ENCODE measurements at places on chromosomes 16 and 17.
A peak's percentile ranks its signal among the peaks of the same experiment; 100 is the strongest.

DNA sequence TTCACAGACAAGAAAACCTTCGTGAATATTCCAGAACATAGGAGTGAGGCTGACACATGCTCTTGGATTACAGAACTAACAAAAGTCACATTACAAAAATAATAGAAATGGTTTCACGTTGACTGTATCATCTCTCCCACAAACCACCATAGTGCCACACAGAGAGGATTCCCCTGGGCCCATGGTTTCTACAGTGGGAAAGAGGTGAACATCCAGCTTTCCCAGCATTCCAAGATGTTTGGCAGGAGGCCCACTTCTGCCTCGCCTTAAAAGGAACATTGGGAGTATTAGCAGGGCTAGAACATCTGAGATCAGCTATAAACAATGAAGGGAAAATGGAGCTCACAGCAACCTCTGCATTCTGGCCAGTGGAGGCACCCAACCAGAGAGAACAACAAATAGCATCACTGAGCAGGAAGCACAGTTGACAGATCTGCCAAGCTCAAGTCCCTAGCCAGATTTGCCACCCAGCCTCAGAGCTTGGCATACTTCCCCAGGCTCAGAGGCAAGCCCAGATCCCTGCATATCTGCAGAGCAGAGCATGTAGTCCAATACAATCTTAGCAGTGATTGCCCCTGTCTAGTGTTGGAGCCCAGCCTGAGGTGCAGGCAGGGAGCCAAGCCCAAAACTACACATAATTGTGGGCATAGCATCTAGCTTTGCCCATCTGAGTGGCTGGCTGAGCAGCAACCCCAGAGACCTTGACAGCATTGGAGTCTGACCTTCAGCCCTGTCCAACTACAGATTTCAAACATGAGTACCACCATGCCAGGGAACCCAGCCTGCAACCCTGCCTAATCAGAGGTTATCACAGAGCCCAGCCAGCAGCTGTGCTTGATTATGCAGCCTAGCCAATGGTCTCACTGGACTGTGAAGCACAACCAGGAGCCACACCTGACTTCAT, 260.4 kb downstream of the CEP112 start:
- no peak for DNase-seq

DNA sequence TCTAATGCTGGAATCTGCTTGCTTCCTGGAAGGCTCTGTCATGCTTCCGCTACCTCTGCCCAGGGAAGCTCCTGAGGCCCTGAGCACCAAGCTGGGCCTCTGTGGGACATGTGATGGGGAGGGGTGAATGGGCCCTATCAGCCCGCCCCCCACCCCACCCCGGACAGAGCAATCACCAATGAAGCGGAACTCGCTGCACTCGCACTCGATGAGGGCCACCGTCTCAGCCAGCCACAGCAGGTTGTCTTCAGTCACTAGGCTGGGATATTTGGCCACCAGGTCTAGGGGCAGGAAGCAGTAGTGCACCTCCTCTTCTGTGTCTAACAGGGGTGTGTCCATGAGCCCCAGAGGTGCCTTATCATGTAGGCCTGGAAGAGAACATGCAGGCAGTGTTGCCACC, 23.6 kb downstream of the KCTD19 start:
- no peak for DNase-seq

DNA sequence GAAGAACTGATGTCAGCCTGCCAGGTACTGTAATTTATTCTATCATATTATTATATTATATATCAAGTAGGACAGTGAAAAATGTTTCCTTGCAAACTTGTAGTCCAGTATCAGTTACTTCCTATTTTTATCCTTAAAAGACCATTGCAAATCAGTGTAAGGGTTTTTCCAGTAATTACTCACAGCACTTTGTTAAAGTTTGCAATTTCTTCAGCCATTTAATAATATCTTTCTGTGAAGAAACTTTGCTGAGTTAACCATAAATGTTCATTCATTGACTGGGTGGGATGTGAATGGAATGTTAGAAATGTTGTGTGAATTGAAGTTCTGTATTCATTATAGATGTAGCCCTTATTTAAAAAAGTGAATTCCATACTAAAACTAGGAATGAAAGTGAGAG, 26.7 kb downstream of the HAPSTR1 start:
- DNase-seq: no peak

- DNase-seq: no peak
These were observed 8.9 kb upstream of the DNAJA2 start for GRCh38 chr16:46982335-46982734.

GRCh38 chr17:15432807-15433611, 34.4 kb downstream of the CDRT4 start:
- DNase-seq: no peak

- no peak for DNase-seq
These were observed 14.3 kb downstream of the GDPD1 start for GRCh38 chr17:59234631-59235030.

GRCh38 chr17:78414178-78415162, 36.0 kb downstream of the PGS1 start:
- peak; percentile 39 for DNase-seq

GRCh38 chr17:19407601-19408345, 3.3 kb upstream of the RNF112 start:
- no peak for DNase-seq

GRCh38 chr16:79451196-79451816, 149.2 kb downstream of the MAF start:
- DNase-seq: peak; percentile 82

GRCh38 chr17:4588391-4588790, 4.1 kb downstream of the SMTNL2 start:
- no peak for DNase-seq

GRCh38 chr17:44263345-44263902, 4.5 kb downstream of the SLC4A1 start:
- DNase-seq: no peak

- no peak for DNase-seq
These were observed 1.3 kb downstream of the HGS start for GRCh38 chr17:81685108-81685507.

DNA sequence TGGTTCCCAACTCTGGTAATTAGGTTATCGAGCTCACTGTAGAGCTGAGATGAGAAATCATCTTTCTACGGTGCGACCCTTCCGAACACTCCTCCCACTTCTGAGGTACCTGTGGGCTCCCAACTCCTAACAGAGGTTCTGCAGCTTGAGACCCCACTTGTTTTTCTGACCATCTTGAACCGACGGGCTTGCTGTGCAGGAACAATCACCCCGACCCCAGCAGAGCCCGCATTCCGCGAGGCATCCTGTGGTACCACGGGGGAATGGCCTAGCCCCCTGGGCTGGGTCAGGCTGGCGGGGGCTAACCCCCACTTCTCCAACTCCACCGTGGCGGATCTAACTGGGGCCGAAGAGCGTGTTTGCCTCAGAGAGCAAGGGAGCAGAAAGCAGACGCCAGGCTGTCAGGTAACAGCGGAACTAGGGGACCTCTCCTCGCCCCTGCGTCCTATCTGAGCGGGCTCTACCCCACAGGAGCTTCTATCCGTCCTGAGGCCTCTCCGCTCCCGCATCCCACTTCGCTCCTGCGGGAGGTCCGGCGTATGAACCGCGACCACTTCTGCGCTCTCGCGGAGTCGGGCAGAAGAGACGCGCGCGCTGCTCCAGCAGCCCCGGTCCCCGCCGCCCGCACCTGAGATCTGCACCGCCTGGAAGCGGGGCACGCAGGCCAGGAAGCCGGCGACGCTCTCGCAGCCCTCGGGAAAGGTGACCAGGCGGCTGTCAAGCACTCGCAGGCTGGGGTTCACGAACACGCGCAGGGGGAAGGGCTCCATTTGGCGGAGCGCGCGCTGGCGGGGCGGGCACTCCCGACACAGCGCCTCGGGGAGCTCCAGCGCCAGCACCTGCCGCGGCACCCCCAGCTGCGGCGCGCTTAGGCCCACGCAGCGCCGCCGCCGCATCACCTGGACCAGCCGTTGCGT, 761 bp downstream of the PDF start:
- no peak for DNase-seq

DNA sequence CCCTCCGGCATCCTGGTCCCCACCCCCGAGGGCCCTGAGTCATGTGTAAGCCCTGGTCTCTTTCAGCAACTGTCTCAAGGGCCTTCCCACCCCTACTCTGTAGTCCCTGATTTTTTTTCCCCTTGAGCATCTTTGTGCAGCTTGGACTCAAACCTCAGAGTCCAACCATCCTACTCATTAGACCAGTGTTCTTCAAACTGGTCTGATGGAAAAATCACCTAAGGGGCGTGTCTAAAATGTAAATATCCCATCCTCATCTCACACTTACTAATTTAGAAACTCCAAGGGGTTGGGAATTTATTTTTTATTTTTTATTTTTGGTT, 624 bp downstream of the G6PC3 start:
- DNase-seq: no peak

DNA sequence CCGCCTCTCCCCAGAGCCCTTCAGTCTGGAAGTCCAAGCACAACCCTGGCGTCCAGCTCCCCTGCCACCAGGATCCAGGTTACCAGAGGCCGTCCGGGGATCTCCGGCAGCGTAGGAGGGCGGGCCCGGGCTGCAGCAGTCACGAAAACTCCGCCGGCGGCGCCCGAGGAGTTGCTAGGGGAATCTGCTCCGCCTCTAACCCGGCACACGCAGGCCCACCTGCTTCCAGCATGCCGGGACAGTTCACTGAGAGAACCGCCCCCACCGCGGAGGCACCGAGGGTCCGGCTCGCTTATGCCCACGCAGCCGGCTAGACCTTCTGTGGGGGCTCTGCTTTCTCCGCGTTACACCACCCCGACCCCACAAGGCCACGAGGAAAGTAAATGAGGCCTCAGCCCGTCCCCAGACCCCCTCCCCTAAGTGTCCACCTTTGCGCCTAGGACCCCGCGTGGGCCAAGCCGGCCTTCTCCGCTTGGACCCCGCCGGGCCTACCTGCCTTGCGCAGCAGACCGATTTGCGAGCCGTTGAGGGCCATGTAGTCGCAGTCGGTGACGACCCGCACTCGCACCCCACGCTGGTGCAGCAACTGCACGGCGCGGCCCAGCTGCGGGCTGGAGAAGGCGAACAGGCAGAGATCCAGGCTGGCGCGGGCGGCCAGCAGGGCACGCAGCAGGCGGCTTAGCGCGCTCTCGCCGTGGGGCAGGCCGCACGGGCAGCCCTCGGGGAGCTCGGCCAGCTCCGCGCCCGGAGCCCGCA, 587 bp downstream of the PLD6 start:
- DNase-seq: peak; percentile 43

- no peak for DNase-seq
These were observed 27.6 kb downstream of the CMTM4 start for GRCh38 chr16:66668777-66669444.

- DNase-seq: no peak
These were observed 137.7 kb upstream of the CRHR1 start for GRCh38 chr17:45646288-45646988.

GRCh38 chr16:65070831-65071432, 50.9 kb downstream of the CDH11 start:
- DNase-seq: no peak

- no peak for DNase-seq
These were observed 47.2 kb downstream of the TNRC6A start for GRCh38 chr16:24776501-24777220.

DNA sequence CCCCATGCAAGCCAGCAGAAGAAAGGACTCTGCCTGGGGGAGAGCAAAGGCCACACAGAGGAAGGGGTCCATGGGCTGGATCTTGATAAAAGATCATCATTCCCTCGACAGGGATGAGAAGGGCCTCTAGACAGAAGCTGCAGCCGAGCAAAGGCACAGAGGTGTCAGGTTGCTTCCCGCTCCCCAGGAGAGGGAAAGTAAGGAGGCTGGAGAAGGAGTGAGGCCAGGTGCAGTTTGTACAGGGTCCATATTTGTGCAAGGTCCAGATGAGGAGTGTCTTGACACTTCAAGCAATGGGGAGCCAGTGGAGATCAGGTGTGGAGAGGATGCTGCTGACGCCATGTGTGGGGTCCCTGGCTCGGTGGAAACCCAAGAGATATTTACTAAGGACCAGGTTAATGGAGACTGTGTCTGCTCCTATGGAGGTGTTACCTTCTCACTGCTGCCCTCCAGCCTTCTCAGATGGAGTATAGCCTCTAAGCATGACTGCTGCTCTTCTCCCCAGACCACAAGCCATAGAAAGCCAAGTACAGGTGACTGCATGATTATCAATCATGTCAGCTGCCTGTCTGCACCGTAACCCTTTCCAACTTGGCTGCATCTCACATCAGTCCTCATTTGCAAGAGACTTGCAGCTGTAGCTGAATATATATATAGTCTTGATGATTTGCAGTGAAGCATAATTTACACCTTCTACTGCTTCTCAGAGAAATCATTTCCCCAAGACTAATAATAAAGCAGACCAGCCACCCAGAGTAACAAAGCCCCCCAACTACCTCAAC, 21.1 kb downstream of the GAS7 start:
- no peak for DNase-seq

DNA sequence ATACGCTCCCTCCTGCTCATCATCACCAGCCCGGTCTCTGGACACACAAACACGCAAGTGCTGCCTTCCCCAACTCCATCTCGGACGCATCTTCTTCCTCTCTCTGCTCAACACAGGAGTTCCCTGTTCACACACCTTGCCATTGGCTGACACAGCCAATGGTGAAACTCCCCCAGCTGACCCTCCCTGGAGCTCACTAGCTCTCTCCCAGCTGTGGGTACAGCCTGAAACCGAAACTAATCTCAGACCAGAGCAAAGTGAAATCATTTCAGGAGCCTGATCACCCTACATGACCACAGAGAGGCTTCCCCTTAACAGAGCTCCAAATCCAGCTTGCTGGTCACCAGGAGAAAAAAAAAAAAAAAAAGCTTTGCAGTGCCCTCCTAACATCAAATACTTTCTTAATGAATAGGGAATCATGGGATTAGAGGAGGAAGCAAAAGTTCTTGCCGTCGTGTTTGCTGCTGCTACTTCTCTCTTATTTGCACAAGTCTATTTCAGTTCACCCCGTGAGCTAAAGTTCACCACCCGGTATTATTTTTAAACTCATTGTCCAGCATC, 8.3 kb downstream of the CUEDC1 start:
- DNase-seq: peak; percentile 17

GRCh38 chr17:39098588-39098987, 52.8 kb downstream of the PLXDC1 start:
- DNase-seq: no peak

Data from T-helper 2 cell (primary cell).